SK-N-SH treated with all-trans-retinoic acid at 6 μM for 48 hours (cell line): ENCODE measurements at places on chromosomes 4 and X.

DNA sequence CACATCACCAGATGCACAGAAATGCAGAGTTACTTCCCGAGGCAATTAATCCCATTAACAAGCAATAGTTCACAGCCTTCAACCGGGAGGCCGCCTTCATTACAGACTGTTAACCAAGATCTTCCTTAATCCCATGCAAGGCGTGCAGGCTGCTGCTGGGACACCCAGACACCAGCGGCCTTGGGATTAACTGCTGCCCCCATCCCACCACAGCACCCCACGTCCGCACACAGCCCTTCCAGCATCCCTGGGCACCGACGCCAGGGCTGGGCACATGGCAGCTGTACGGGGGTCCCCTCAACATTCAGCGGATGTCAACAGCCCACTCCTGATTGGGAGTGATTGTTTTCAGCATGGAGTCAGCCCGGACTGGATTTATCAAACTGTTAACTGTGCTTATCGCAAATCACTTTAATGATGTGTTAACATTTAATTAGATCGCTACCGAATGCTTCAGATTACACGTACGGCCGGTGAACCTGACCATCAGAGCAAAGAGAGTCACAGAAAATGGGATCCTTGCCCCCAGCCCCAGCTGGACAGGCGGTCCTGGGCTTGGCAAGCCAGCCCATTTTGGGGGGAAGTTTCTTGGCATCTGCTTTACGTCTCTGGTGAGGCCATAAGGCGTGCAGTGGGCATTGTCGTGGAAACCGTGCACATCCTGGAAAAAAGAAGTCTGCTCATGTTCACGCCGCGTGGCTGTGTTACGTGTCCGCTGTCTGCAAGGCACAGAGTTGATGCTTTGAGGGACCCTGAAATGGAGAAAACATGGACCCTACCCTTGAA, 126.4 kb downstream of the HMX1 start:
- no peak for ATAC-seq

DNA sequence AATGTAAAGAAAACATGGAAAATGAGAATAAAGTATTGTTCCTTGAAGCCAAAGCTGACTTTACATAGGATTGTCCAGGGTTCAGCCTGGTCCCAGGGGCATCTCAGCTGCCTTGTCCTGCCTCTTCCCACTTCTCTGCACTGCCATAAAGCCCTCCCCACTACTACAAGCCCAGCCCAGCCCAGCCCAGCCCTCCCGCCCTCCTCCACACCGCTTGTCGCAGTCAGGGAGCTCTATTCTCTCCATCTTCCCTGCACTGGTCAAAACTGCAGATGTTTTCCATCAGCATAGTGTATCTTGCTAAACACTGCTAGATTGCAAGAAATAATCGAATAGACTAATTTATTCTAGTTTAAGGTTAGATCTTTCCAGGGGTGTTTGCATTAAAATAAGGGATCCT, 100.3 kb downstream of the TENM3 start:
- no peak for ATAC-seq

- peak; percentile 24; the same call in 1 of the 3 replicates for ATAC-seq
Measured at GRCh38 chr4:75679876-75680575, 6.8 kb upstream of the G3BP2 start.

DNA sequence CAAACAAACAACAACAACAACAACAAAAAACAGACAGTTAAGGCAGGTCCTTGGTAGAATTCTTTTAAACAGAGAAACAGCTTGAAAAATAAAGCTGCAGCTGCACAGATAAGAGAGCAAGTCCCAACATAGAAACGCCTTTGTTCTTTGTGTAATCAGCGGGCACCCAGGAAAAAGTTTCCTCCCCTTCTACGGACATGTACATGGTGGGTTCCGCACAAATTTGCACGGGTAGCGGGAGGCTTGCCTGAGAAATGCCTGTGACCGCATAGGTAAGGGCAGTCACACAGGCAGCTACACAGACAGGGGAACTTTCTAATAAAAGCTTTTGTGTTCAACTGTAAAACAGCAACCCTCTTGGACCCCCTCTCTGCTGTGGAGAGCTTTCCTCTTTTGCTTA, 25.7 kb upstream of the CT47A1 start:
- no peak for ATAC-seq

- no peak for ATAC-seq
Measured at GRCh38 chr4:54509057-54509456, 148.7 kb upstream of the KIT start.

- ATAC-seq: no peak
Measured at GRCh38 chr4:12875640-12876243, 608.4 kb downstream of the RAB28 start.

- no peak for ATAC-seq
Measured at GRCh38 chrX:9374555-9374954, 90.3 kb upstream of the TBL1X start.

DNA sequence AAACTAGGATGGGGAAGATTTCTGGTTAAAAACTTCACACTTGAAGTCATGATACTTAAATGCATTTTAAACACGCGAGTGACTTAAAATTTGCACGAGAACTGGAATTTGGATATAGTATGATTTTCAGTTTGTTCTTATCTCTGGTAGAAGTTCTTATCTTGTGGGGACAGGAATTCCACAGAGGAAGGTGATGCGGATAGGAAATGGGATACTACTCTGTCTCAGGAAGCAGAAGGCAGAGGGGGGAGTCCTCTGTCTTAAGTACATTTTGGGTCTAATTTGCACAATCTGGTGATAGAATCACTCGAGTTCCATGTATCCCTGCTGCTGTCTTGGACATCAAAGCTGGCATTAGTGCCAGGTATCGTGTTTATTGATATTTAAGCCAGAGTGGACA, 53.3 kb downstream of the TLL1 start:
- no peak for ATAC-seq

- peak; percentile 31; the same call in 1 of the 3 replicates for ATAC-seq
Measured at GRCh38 chrX:96435378-96436035, 249.1 kb upstream of the DIAPH2 start.

- ATAC-seq: no peak
Measured at GRCh38 chr4:33334416-33334815, 2614.2 kb downstream of the PCDH7 start.

DNA sequence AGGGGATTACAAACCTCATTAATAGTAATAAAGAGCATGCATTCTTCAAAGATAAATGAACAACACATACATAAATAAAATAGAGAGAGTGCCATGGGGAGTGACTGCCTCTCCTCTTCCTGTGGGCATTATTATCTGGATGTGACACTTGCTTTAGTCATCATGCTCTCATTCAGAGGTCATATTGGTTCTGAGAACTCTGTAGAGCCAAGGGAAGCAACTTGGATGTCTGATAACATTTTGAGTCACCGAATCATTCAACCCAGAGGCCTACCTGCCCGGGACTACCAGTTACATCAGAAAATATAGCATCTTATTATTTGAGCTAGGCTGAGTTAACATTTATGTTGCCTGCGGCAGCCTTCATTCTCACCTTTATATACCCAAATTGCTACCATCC, 489.5 kb downstream of the STIM2 start:
- no peak for ATAC-seq

GRCh38 chr4:67320645-67321044, 224.7 kb downstream of the CENPC start:
- ATAC-seq: no peak

DNA sequence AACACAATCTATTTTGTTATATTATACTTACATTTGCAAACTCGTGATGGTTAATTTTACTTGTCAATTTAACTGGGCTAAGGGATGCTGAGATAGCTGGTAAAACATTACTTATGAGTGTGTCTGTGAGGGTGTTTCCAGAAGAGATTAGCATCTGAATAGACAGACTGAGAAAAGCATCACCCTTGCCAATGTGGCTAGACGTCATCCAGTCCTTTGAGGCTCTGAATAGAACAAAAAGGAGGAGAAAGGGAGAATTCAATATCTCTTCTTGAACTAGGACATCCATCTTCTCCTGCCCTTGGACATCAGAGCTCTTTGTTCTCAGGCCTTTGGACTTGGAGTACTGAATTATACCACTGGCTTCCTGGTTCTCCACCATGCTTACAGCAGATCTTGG, 154.6 kb downstream of the EPHA5 start:
- ATAC-seq: no peak

DNA sequence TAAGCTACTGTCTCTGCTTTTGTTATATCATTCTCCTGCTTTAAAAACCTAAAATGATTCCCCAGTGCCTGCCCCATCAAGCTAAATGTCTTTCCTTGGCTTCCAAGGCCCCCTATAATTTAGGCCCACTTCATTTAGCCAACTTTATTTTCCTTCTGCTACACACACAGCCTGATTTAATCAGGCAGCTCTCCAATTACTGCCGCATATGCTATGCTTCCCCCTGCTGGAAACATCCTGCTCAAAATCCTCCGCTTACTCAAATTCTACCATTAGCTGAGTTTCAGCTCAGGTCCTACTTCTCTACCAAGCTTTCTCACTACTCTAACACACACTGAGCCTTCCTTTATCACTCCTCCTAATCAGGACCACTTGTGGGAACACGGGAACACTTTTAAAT, 17.0 kb downstream of the LAMP2 start:
- peak; percentile 94 for ATAC-seq

GRCh38 chrX:118726887-118727685, at the start of gene IL13RA1:
Gene IL13RA1, plus strand, starts transcription at chrX:118727606. Its CDS starts 33 bp downstream, at chrX:118727639.
- ATAC-seq: peak; percentile 88

DNA sequence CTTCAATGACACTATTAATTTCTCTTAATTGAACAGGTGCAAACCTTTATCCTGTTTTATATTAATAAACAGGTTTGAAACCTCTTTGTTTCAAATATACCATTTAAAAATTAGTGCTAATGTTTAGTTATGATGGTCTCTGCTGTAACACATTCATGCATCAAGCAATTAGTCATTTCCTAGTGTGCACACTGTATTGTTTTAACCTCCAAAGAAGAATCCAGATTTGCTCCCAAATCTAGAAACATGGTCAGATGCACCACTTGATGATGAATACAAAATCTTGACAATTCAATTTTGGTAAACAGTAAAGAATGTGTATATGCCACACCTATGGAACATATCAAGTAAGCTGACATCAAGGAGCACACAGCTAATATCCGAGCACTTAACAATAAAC, 157.1 kb downstream of the TRIML1 start:
- no peak for ATAC-seq

- no peak for ATAC-seq
Measured at GRCh38 chr4:44996276-44996845, 270.0 kb upstream of the GNPDA2 start.
